Uterus (tissue), 4 donors: ENCODE measurements at places on chromosomes 13 and 19.

DNA sequence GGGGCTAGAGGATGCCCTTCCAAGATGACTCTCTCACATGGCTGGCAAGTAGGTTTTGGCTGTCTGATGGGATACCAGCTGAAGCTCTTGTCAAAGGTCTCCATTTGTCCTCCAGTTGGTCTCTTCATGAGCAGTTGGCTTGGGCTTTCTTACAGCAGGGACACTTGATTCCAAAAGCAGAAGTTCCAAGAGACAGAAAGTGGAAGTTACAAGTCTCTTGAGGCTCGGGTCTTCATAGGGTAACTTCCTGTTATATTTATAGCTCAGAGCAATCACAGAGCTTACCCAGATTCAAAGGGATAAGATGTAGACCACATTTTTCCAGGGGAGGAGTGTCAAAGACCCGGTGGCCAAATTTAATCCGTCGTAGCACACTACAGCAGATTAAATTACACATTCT is 440.0 kb downstream of the RFC3 start:
- no peak for DNase-seq
- no peaks in the 10 kb centered on the region for H3K4me1 ChIP-seq
- H3K4me3 ChIP-seq = no peak overlapping the region
- H3K36me3 ChIP-seq = no peaks in the 10 kb centered on the region
- H3K27ac ChIP-seq = no peak overlapping the region
- H3K27me3 ChIP-seq = no peaks in the 10 kb centered on the region

DNA sequence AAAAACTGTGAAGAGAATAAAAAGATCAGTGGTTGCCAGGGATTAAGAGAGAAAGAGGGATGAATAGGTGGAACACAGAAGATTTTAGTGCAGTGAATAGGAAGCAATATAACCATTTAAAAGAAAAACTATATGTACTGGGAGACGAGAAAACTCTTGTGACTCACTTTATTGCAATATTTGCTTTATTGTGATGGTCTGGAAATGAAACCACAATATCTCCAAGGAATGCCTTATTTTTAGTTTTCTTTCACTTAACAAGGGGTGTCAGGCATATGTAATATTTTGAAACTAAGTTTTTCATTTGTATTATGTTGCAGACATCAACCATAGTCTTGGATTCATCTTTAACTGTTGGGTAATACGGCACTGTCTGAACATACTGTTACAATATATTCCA is 1308.2 kb downstream of the PCDH9 start:
- DNase-seq = no peak
- H3K27ac ChIP-seq = no peak overlapping the region
- no peaks in the 10 kb centered on the region for H3K36me3 ChIP-seq
- H3K4me1 ChIP-seq = no peaks in the 10 kb centered on the region
- H3K27me3 ChIP-seq = no peaks in the 10 kb centered on the region

GRCh38 chr13:99203601-99204579 is 3.2 kb downstream of the UBAC2 start:
- H3K4me3 ChIP-seq = no peak overlapping the region
- no peaks in the 10 kb centered on the region for H3K36me3 ChIP-seq
- H3K27me3 ChIP-seq = no peaks in the 10 kb centered on the region
- no peak for DNase-seq
- H3K27ac ChIP-seq = no peak overlapping the region
- no peaks in the 10 kb centered on the region for H3K4me1 ChIP-seq

DNA sequence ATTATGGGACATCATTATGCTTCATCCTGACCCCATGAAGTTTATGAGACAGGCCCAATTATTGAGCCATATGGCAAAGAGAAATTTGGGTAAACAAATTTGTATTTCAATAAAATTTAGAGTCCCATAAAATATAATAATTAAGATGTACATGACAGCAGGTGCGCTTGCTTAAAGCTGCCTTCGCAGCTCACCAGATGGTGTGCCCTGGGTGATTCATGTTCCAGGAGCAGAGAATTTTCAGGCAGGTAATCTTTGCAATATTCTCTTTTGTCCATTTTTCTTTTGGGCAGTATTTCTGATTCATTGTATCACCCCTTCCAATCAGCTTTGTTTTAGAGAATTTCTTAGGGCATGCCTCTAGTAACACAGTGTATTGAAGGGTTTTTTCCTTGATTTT is 39.5 kb upstream of the WASF3 start:
- H3K36me3 ChIP-seq = no peaks in the 10 kb centered on the region
- no peak for DNase-seq
- no peaks in the 10 kb centered on the region for H3K4me1 ChIP-seq
- no peaks in the 10 kb centered on the region for H3K27me3 ChIP-seq

- no peak for DNase-seq
- no peaks in the 10 kb centered on the region for H3K27me3 ChIP-seq
- H3K4me1 ChIP-seq = no peaks in the 10 kb centered on the region
- H3K4me3 ChIP-seq = no peak overlapping the region
- no peaks in the 10 kb centered on the region for H3K36me3 ChIP-seq
Observed at GRCh38 chr13:51576754-51577153, 7.5 kb upstream of the WDFY2 start.

DNA sequence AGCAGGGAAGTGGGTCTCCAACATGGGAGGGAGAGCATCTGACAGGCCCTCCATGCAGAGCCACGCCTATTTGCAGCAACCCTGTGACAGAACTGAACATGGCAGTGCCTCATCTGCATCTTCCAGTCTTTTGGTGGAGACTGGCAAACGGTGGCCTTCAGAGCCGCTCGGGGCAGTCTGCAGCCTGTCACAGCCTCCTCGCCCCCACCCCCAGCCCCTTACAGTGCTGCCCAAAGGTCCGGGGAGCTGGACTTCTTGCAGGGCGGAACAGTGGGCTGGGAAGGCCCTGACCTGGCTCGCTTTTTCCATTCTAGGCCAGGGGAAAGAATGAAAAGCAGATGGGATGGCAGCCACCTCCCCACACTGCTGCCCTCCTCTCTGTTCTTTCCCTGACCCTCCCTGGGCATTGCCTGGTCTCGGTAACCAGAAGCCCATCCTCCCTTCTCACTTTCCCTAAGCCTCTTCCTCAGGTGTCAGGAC is 2.7 kb downstream of the CALM3 start:
- H3K4me1 ChIP-seq = peaks cover 8% of the 10 kb centered on the region
- peak overlapping the region; percentile 97 for H3K27ac ChIP-seq
- no peak overlapping the region for H3K4me3 ChIP-seq
- no peaks in the 10 kb centered on the region for H3K27me3 ChIP-seq

DNA sequence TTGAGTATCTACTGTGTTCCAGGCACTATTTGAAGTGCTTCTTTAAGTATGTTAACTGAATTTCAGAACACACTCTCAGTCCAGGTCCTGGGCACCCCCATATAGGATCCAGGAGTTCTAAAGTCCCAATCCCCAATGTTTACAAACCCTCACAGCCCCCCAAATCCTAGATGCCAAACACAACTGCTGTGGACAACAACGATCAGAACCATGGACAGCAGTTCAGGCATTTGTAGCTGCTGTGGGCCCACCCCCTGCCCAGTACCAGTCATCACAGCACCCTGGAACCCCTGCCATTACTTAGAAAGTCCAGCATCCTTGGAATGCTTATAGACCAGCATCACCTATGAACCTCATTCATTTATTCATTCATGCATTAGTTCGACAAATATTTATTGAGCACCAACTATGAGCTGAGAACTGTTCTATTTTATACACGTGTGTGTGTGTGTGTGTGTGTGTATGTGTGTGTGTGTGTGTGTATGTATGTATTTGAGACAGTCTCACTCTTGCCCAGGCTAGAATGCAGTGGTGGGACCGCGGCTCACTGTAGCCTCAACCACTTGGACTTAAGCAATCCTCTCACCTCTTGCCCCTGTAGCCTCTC is 19.3 kb upstream of the SDHAF1 start:
- no peaks in the 10 kb centered on the region for H3K27me3 ChIP-seq
- H3K4me3 ChIP-seq = no peak overlapping the region
- H3K4me1 ChIP-seq = no peaks in the 10 kb centered on the region

- H3K27me3 ChIP-seq = no peaks in the 10 kb centered on the region
- no peaks in the 10 kb centered on the region for H3K36me3 ChIP-seq
- H3K4me3 ChIP-seq = no peak overlapping the region
Observed at GRCh38 chr13:59562924-59563323, 600.8 kb downstream of the DIAPH3 start.

DNA sequence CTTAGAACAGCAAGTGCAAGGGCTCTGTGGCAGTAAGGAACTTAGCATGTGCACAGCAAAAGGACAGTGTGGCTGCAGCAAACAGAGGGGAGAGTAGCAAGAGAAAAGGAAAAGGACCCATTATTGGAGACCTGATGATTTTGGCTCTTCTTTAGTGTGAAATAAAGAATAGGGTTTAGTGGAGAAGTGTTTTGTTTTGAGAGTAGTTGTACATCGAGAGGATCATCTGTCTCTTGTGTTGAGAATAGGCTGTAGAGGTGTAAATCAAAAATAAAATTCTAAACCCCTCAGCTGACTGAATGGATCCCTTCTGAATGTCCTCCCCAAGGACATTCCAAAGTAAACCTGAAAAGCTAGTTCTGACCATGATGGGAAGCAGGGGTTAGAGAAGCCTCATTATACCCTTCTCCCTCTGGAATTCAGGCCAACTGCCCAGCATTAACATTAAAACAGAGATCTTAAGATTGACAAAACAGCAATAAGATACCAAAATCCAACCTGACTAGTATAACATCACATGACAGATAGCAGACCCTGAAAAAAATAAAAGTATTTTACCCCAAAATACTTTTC is 73.6 kb upstream of the OBI1 start:
- no peak for DNase-seq
- H3K4me3 ChIP-seq = no peak overlapping the region
- H3K27me3 ChIP-seq = no peaks in the 10 kb centered on the region
- H3K27ac ChIP-seq = no peak overlapping the region

DNA sequence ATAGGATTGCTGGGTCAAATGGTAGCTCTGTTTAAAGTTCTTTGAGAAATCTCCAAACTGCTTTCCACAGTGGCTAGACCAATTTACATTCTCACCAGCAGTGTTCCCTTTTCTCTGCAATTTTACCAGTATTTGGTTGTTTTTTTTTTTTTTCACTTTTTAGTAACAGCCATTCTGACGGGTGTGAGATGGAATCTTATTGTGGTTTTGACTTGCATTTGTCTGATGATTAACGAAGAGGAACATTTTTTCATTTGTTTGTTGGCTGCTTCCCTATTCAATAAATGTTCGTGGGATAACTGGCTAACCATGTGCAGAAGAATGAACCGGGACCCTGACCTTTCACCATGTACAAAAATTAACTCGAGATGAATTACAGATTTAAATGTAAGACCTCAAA is 31.2 kb downstream of the CYP4F2 start:
- DNase-seq = no peak
- no peaks in the 10 kb centered on the region for H3K36me3 ChIP-seq
- H3K4me1 ChIP-seq = no peaks in the 10 kb centered on the region
- no peak overlapping the region for H3K4me3 ChIP-seq
- H3K27me3 ChIP-seq = no peaks in the 10 kb centered on the region
- no peak overlapping the region for H3K27ac ChIP-seq

DNA sequence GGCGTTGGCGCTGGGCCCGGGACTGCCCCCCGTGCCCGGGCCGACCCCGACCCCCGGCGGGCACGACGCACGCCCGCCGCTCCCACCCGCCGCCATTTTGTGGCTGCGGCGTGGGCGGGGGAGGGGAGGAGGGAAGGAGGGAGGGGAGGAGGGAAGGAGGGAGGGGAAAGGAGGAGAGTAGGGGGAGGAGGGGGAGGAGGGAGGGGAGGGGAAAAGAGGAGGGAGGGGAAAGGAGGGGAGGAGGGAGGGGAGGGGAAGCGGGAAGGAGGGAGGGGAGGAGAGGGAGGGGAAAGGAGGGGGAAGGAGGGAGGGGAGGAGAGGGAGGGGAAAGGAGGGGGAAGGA is at the start of gene BTBD2:
Gene BTBD2, minus strand, starts transcription at position 107 of the 343 bp plus-strand sequence. Its CDS starts 11 bp downstream, at position 96.
- peak within 1 kb of the TSS; percentile 35 for H3K4me3 ChIP-seq
- H3K36me3 ChIP-seq = no peaks in the 10 kb centered on the region
- peak; percentile 78 for DNase-seq
- peak within 1 kb of the TSS; percentile 88 for H3K27ac ChIP-seq
- peaks cover 7% of the 10 kb centered on the region for H3K4me1 ChIP-seq

- H3K27me3 ChIP-seq = no peaks in the 10 kb centered on the region
- DNase-seq = no peak
- no peaks in the 10 kb centered on the region for H3K4me1 ChIP-seq
- H3K27ac ChIP-seq = no peak overlapping the region
Observed at GRCh38 chr19:35002037-35002535, 2.0 kb downstream of the GRAMD1A start.

- H3K27ac ChIP-seq = no peak overlapping the region
- no peaks in the 10 kb centered on the region for H3K4me1 ChIP-seq
- DNase-seq = no peak
- no peaks in the 10 kb centered on the region for H3K36me3 ChIP-seq
- H3K27me3 ChIP-seq = no peaks in the 10 kb centered on the region
Observed at GRCh38 chr13:42075517-42075916, 27.1 kb downstream of the DGKH start.

- no peaks in the 10 kb centered on the region for H3K4me1 ChIP-seq
- peaks cover 2% of the 10 kb centered on the region for H3K27me3 ChIP-seq
- H3K36me3 ChIP-seq = no peaks in the 10 kb centered on the region
- DNase-seq = no peak
- no peak overlapping the region for H3K4me3 ChIP-seq
Observed at GRCh38 chr13:27928353-27928804, 8.6 kb downstream of the PDX1 start.

DNA sequence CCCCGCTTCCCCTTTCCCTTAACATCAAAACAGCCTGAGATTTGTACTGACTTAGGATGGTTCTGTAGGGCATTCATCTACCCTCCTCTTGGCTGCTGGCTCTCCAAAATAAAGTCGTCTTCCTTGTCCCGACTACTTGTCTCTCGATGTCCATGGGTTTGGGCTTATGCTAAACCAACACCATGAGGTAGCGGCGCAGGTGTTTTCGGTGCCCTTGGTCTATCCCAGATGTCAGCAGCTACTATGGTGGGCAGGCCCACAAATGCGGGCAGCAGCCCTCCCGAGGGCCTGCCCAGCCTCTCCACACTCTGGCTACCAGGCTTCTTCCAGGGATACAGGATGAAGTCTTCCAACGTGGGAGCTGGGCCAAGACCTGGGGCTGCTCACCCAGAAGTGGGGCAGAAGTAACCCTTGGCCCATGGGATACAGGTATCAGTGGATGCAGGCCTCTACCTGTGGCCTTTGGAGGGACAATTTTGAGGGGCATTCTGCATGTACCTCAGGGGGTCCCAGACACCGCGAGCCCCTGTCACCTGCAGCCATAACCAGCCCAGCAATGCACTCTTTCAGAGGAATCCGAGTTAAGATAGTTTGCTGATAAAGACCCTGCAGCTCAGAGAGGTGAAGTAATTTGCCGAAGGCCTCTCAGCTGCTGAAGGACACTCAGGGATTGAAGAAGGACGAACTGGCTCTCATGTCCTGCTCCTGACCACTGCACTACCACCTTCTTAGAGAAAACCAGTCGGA is 47.8 kb upstream of the VSTM2B start:
- no peak overlapping the region for H3K4me3 ChIP-seq
- no peak overlapping the region for H3K27ac ChIP-seq
- no peaks in the 10 kb centered on the region for H3K27me3 ChIP-seq
- H3K4me1 ChIP-seq = no peaks in the 10 kb centered on the region
- H3K36me3 ChIP-seq = no peaks in the 10 kb centered on the region

DNA sequence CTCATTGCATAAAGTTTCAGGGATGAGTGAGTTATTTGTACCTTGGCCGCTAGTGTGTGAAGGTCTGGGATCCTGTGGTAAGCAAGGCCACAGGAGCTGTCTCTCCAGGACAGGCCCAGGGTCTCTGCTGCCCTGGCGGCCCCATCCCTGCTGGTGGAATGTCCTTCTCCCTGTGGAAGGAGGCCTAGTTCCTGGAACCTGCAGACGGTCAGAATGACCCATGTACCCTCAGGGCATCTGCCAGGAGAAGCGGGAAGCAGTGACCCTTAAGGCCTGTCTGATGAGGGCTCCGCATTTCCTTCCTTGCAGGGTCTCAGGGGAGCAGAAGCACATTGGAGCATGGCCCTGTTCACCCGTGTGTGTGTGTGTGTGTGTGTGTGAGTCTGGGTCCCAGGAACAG is 32.1 kb upstream of the SOX1 start:
- no peaks in the 10 kb centered on the region for H3K36me3 ChIP-seq
- H3K27ac ChIP-seq = no peak overlapping the region
- no peaks in the 10 kb centered on the region for H3K27me3 ChIP-seq
- H3K4me1 ChIP-seq = no peaks in the 10 kb centered on the region
- DNase-seq = no peak
